DMS79 treated with DMSO at 0.1 percent for 48 hours (cell line): ENCODE measurements at places on chromosomes 1 and 21.

- DNase-seq = no peak
Measured at GRCh38 chr1:158049853-158050252, 56.4 kb downstream of the KIRREL1 start.

DNA sequence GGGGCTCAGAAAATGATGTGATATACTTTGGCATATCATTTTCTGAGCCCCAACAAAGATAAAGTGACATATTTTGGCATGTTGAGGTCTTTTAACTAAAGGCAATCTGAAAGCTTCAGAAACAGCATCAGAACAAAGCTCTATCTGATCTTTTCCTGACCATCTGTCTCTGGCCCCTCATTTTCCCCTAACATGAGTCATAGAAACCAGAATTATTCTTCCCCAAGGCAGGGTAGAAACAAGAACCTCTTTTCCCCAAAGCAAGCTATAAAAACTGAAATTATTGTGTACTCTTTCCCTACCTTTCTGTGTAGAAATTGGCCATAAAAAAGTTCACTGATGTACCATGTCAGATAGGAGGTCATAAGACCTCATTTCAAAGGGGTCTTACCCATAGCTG is 48.7 kb upstream of the PLA2G4A start:
- no peak for DNase-seq

DNA sequence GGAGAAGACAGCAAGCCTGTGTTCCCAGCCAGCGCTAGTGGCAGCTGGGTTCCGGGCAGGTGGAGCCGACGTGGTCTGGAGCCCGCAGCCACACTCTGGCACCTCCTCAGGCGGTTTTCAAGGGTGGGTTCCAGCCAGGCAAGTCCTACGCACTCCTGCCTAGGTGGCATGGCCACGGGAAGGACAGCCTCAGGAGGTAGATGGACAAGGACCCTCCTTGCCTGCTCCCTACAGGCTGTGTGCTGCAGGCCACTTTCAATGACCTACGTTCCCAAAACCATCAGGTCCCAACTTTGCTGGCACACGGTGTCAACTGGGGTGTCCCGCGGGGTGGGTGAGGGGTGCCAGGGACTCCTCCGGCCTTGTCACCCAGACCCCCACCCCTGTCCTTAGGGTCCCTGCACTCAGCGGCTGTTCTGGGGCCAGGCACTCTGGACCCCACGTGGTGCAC is 6.7 kb upstream of the PTGER3 start:
- no peak for DNase-seq

GRCh38 chr21:41235201-41235600 is 67.2 kb downstream of the BACE2 start:
- peak; percentile 53 for DNase-seq

- no peak for DNase-seq
Measured at GRCh38 chr1:177783051-177783450, 186.8 kb downstream of the SEC16B start.

GRCh38 chr1:184143449-184143848 is 91.9 kb downstream of the TSEN15 start:
- no peak for DNase-seq
